ENCODE measurements at places on chromosomes 3 and 15.

DNA sequence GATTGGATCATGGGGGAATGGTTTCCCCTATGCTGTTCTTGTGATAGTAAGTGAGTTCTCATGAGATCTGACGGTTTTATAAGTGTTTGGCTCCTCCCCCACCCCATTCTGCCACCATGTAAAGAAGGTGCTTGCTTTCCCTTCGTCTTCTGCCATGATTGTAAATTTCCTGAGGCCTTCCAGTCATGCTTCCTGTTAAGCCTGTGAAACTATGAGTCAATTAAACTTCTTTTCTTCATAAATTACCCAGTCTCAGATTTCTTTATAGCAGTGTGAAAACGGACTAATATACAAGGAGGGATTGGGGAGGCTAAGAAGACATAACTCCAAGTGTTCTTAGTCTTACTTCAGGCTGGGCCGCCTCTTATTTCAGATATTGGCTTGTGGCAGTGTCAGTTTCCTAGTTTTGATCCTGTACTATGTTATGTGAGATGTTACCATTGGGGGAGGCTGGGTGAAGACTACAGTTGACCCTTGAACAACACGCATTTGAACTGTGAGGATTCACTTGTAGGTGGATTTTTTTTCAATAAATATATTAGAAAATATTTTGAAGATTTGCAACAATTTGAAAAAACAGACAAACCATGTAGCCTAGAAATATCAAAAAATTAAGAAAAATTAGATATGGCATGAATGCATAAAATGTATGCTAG is 44.9 kb downstream of the NMD3 start:
- peak; percentile 15 for DNase-seq

DNA sequence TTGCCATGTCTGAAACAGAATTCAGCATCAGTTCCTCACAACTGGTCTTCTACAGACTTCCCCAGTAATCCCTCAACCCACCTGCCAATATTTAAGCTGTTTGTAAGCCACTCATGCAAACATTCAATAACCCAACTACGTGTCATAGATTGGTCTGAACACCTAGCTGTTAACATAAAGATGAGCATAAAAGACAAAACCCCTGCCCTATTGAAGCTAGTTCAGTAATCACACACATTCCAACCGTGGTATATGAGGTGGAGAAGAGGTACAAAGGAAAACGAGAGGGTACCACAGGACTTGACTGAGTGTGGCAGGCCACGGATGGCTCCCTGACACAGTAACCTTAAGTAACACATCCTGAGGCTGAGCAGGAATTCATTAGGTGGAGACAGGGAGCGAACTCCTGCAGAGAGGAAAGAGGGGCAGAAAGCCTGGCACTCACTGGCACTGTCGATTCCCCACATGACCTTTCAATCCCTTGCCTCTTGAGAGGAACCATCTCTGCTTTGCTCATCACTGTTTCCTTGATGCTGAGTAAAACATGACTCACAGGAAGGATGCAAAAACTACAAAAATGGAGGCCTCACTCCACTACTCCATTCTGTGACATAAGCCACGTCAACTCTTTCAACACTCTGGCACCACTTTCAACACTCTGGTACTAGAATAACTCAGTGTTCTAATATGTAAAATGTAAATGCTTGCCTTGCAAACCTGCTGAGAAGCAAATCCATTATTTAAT is 31.3 kb downstream of the RPN1 start:
- DNase-seq = peak; percentile 98

GRCh38 chr15:56249092-56249491 is 5.4 kb upstream of the RFX7 start:
- DNase-seq = peak; percentile 75

DNA sequence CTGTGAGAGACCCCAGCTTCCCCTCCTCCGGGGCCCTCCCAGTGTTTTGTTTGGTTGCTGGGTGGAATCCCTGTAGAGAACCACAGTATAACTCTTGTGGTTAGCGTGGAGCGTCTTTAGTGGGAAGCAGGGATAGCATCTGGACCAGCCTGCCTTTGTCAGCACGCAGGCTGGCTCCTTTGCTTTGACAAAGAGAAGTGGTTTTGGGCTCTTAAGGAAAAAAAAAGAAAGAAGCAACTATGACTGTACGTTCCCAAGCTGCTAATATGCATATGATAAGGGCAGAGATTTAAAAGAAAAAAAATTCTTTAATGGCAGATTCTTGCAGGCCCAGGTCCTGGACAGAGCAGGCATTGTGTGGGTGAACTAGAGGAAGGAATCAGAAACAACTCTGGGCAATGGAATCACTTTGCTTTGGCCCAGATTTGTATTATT is 340.8 kb upstream of the CTDSPL start:
- DNase-seq = no peak

DNA sequence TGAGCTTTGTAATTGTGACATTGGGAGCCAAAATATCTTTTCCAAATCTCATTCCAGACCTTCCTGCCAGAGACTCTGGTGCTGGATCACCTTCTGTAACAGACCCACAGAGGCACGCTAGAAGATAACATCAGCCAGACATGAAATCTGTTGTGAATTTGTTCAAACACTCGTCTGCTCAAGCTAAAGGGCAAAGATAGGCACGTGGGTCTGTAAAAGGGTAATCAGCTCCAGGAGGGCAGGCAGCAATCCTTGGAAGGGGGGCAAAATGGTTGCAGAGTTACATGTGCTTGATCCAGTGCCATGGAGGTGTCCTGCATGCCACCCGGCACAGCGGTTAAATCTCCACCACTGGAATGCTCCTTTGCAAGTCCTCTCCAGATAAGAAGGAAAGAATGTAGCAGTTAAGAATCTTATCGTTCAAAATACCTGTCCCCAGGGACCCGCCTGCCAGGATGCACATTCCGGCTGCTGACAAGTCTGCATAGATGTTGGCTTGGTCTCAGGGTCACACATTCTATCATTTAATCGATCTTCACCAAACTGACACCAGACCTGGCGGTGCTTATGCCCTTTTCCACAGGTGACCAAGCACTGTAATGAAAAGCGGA is 74.8 kb downstream of the ADAMTS9 start:
- DNase-seq = no peak

GRCh38 chr3:42061713-42062380 is 29.3 kb upstream of the TRAK1 start:
- peak; percentile 90 for DNase-seq

All from iris pigment epithelial cell (primary cell).